RWPE2 (cell line): ENCODE measurements at places on chromosomes 12 and 14.
A peak's percentile ranks its signal among the peaks of the same experiment; 100 is the strongest.

DNA sequence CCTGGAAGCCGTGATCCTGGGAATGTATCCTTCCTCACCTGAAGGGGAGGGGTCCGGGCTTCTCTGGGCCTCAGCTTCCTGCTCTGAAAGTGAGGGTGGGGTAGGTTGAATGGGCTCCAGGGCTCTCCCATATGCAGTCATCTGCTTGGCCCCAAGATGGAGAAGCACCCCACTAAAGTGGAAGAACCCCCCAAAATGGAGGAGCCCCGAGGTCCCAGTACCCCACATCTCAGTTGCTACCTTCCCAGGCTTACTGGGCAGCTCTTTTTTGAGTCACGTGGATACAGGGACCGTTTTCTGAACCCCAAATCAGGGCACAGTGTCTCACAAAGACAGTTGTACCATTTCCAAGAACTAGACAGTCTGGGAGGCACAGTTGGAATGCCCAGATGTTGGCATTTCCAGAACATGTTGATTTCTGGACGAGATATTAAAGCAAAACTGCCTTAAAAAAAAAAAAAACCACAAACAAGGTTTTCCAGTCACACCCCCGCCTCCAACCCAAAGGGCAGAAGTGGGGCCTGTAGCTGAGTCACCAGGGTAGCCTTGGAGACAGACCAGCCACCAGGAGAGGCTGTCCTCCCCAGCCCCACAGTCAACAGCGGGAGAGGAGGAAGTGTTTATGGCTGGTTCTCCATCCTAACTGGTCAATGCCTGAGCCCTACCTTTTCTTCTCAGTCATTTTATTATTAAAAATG is 12.1 kb downstream of the VASH1 start:
- DNase-seq: peak; percentile 38

- no peak for DNase-seq
Measured at GRCh38 chr12:93650626-93651025, 26.5 kb upstream of the CRADD start.

DNA sequence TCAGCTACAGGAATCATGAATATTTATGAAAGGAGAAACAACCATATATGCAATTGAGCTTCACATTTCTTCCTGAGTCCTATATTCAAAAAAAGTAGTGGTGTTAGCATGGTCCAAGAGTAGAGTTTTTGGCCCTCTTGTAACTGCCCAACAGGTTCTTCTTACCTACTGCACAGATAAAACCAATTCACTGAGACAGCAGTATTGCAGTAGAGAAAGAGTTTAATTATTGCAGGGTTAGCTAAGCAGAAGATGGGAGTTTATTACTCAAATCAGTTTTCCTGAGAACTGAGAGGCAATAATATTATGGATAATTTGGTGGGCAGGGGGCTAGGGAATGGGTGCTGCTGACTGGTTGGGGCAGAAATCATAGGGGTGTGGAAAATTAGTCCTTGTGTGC is 6.5 kb upstream of the CIPC start:
- no peak for DNase-seq

DNA sequence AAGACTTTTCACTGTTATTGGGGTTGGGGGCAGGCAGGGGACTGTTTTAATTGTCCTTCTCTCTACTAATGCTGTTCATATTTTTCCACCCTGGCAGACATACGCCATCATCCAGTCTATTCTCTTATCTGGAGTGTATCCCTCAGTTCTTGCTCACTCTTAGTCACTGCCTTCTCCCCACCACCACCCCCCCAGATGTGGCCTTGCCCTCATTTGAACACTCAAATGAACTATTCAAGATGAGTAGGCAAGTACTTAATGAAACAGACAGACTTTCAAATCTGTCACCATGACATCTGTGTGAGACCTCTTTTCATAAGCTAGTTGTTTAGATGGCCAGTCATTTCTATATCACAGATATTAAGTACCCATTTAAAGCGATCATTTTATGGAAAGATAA is 10.1 kb downstream of the NUDT4 start:
- no peak for DNase-seq

DNA sequence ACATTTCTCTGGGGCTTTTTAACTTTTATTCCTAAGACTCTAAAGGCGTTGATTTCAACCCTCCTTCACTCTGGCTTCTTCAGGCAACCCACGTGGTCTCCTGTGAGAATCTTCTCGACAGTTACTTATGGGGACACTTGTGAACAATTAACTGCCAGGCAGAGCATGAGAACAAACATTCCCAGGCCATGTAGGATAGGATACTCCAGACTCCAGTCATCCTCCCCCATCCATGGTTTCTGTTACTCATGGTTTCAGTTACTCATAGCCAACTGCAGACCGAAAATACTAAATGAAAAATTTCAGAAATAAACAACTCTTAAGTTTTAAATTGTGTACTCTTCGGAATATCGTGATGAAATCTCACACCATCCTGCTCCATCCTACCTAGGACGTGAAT is 19.5 kb downstream of the GPR68 start:
- no peak for DNase-seq

- DNase-seq: no peak
Measured at GRCh38 chr12:77102691-77103090, 37.3 kb upstream of the E2F7 start.

- no peak for DNase-seq
Measured at GRCh38 chr12:113231235-113232088, 10.2 kb downstream of the TPCN1 start.

DNA sequence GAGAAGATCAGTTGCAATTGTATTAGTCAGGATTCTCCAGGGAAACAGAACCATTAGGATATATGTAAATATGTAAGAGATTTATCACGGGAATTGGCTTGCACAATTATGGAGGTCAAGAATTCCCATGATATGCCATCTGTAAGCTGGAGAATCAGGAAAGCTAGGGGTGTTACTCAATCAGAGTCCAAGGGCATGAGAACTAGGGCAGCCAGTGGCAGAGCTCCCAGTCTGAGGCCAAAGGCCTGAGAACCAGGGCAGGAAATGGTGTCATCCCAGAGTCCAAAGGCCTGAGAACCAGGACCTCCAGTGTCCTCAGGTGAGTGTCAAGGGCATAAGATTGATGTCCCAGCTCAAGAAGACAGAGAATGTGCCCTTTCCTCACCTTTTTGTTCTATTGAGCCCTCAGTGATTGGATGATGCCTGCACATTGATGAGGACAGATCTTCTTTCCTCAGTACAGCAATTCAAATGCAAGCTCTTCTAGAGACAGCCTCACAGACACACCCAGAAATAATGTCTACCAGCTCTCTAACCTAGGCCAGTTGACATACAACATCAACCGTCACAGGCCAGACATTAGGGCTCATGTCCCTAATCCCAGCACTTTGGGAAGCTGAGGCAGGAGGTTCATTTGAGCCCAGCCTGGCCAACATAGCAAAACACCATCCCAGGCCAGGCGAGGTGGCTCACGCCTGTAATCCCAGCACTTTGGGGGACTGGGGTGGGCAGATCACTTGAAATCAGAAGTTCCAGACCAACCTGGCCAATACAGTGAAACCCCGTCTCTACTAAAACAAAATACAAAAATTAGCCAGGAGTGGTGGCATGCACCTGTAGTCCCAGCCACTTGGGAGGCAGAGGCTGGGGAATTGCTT is 34.9 kb upstream of the ZNF740 start:
- DNase-seq: no peak

GRCh38 chr14:51750542-51750941 is 98.8 kb downstream of the FRMD6 start:
- DNase-seq: no peak

GRCh38 chr12:46956451-46957035 is 122.9 kb upstream of the PCED1B start:
- no peak for DNase-seq

DNA sequence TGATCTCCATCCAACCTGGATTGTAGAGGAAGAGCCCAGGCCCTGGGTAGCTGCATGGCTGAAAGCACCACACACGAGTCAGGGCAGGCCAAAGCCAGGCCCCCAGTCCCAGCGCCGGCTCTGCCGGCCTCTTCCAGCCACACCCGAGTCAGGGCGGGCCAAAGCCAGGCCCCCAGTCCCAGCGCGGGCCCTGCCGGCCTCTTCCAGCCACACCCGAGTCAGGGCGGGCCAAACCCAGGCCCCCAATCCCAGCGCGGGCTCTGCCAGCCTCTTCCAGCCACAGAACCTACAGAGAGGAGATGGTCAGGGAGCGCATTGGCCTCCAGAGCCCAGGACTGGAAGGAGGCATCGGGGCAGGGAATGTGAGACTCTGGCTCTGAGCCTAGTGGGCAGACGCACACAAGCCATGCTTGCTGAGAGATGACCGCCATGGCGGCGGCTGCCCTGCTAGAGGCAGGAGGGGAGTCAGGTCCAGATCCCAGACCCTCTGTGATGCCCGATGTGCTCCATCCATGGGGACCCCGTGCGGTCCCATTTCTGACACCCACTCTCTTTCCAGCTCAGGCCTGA is 30.2 kb downstream of the BEGAIN start:
- DNase-seq: no peak

GRCh38 chr14:37622231-37622923 is 26.9 kb downstream of the TTC6 start:
- DNase-seq: no peak

DNA sequence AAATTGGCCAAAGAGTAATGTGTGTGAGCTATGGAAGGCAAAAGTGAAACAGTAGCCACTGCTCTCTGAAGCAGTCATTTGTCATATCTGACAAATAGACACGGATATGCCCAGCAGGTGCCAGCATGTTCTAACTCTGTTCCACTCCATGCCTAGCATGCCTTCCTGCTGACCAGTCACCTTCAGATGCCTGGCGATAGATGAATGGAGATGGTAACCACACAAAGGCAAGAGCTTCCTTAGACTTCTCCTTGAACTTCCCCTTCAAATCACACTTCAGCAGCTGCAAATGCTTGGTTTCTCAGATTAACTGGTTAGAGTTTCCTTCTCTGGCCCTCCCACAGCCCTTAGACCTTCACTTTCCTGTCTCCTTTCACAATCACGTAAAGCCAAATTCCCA is 429.9 kb downstream of the DAD1 start:
- peak; percentile 94 for DNase-seq

GRCh38 chr14:74611650-74612349 is at the start of gene LTBP2:
LTBP2 (minus strand) TSS chr14:74612237; CDS start chr14:74611944, 293 bp downstream.
- peak; percentile 69 for DNase-seq

- DNase-seq: no peak
Measured at GRCh38 chr12:50524621-50525020, 19.8 kb downstream of the DIP2B start.

- no peak for DNase-seq
Measured at GRCh38 chr12:1481906-1482305, 112.5 kb downstream of the FBXL14 start.

- DNase-seq: no peak
Measured at GRCh38 chr12:80413462-80413861, 30.6 kb upstream of the PTPRQ start.

- DNase-seq: no peak
Measured at GRCh38 chr12:42299392-42300308, 26.2 kb downstream of the ZCRB1 start.

- no peak for DNase-seq
Measured at GRCh38 chr12:87467936-87468335, 561.3 kb downstream of the C12orf50 start.

DNA sequence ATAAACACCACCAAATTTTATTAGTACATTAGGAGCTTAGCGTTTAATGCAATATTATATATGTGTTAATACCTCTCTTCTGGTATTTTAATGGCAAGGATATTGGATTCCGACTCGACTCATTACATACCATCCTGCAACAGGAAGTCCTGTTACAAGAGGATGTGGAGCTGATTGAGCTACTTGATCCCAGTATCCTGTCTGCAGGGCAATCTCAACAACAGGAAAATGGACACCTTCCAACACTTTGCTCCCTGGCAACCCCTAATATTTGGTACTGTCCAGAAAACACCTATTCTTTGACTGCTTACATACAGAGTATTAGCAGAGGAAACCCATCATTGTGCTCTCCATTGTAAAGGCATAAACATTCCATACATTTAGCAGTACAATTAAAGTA is 45.2 kb downstream of the VEZT start:
- DNase-seq: no peak
